ENCODE measurements at places on chromosomes 3 and 15.

- DNase-seq, result peak; percentile 43
Observed at GRCh38 chr3:40872258-40872920, 326.9 kb upstream of the CTNNB1 start.

GRCh38 chr3:167172377-167172776 lies 207.7 kb downstream of the ZBBX start:
- no peak for DNase-seq

- no peak for DNase-seq
Observed at GRCh38 chr3:171173736-171174135, 147.2 kb upstream of the SLC2A2 start.

- no peak for DNase-seq
Observed at GRCh38 chr3:53773611-53774368, 72.4 kb downstream of the CHDH start.

- DNase-seq, result no peak
Observed at GRCh38 chr3:189269365-189269764, 97.6 kb downstream of the TPRG1 start.

GRCh38 chr15:62494197-62494596 lies 329.1 kb upstream of the C2CD4B start:
- DNase-seq, result no peak

DNA sequence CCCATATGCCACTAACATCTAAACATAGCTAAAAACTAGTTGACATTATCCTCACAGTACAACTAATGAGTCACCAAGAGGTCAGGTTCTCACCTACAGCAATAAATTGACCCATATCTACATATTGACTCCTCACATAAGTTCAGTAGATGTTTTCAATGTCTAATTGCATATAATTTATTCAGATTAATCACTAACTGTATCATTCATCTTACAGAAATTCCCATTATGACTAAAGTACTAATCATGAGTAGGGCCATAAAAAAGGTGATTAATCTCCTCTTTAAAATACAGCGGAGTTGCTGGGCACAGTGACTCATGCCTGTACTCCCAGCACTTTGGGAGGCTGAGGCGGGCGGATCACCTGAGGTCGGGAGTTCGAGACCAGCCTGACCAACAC lies 82.4 kb upstream of the ST3GAL6 start:
- no peak for DNase-seq

- no peak for DNase-seq
Observed at GRCh38 chr3:155496206-155496605, 202.7 kb upstream of the STRIT1 start.

DNA sequence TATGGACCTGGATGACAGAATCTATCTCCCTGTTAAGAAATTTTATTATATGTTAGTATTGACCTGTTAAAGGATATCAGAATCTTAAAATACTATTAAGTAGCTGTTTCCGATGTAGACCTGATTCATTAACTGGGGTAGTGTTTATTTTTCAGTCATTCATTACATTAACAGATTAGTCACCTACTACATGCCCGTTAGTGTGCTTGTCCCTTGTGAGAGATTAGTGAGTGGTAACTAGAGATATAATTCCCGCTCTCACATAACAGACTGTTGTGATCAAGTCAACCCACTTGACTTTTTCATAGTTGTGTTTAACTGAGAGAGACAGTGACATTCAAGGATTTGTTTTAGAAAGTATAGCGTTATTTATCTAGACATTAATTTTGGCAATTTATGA lies 166.8 kb downstream of the TCF12 start:
- no peak for DNase-seq

- DNase-seq, result no peak
Observed at GRCh38 chr3:14467814-14468620, 65.6 kb downstream of the SLC6A6 start.

DNA sequence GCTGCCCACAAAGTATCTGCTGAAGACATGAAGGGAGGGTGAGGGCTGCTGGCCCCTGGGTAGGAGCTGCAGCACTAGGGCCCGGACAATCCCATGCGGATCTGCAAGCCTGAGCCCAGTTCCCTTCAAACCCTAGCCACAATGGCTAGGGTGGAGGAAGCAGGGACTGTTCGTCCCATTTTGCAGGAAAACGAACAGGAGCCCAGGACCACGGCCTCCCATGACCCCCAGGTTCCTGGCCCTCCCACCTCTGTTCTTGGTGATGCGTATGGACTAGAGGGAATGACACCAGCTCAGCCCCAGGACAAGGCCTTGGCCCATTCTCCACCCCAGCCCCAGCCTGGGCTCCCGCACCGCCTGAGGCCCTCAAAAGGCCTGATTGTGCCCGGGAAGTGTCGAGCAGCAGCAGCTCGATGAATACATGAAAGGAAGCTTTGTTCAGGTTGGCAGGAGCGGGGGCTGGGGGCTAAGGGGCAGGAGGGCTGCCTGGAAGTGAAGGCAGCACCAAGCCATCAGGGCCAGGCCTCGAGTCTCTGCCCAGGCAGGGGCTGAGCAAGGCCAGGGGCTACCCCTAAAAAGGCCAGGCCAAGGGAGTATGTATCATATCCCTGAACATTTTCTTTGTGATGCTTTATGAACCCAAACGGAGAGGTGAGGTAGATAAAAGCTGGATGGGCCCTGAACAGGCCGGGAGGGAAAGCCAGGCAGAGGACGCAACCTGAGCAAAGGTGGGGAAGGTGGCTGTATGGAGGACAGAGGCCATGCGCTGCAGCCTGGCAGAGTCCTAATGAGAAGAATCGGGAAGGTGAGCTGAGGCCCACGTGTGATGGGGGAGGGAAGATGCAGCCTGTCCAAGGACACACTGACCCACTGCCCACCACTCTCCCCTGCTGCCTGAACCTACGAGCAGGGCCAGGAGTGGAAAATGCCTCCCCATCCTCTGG lies 12.2 kb downstream of the SEMA7A start:
- DNase-seq, result no peak

GRCh38 chr3:179955809-179956208 lies 80.9 kb downstream of the PEX5L start:
- no peak for DNase-seq

- no peak for DNase-seq
Observed at GRCh38 chr15:89165677-89166076, 55.7 kb downstream of the RLBP1 start.

DNA sequence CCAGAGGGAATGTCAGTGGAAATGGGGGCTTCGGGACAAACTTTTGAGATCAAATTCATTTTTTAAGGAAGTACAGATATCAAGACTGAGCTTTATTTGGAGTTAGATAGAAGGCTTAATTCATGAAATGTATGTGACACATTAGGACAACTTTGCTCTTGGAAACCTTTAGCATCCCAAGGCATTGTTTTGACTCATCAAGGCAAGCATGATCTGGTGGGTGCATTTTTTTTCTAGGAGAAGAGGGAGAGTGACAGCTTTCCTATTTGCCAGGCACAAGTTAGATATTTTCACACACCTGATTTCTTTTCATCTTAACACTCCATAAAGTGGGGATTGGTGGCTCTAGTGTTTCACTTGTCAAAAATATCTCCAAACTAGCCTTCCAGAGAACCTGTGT lies 61.5 kb upstream of the RPL35A start:
- no peak for DNase-seq

DNA sequence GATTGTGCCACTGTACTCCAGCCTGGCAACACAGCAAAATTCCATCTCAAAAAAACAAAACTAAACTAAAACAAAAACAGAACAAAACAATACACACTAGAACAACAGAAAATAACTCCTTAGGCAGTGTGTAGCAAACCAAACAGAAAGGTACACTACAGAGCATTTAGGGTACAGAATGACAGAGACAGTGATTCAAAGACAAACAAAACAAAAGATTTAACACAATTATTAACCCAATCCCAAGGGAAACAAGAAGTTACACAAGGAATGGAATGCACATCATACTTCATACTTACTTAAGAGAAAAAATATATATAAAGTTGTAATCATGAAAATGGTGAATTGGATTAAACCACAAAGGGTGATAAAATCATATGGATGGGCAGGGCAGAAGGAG lies 12.9 kb downstream of the SLC25A20 start:
- DNase-seq, result no peak

- DNase-seq, result no peak
Observed at GRCh38 chr15:46768287-46768686, 949.0 kb upstream of the SEMA6D start.

DNA sequence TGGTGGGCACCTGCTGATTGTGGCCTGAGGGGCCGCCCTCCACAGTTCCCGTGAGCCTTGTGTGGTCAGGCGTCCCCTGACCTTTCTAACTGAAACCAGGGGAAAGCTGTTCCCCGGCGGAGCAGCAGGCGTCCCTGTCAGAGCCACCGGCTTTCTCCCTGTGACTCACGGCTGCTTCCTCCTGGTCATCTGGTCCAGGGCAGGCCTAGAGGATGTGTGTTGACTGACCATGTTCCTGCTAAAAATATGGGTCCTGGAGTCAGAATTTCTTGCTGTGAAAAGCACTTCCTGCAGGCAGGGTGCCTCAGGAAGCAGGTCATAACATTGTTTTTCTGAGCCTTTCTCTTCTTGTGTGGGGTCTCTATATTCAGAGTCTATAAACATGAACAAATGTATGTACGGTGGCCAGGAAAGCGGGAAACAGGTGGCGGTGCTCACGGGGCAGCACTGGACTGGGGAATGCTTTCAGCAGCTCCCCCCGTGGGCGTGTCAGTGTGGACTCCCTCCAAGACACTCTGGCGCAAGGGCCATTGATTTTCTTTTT lies 38.4 kb upstream of the CGNL1 start:
- no peak for DNase-seq

- no peak for DNase-seq
Observed at GRCh38 chr3:83890039-83890762, 1068.6 kb upstream of the CADM2 start.

DNA sequence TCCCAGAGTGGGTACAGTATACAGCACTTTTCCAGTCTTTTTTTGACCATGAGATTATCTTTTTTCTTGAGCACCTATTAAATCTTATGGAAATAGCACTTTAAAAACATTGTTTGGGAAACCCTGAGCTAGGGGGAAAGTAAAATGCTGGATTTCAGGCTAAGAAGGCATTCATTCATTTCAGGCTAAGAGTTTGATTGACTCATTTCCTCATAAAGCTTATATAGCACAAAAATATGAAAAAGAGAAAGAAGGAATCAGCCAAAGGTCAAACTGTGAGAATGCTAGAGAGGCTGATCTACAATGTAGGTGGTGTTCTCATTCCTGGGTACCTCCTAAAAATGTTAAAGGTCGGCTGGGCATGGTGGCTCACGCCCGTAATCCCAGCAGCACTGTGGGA lies 10.5 kb downstream of the TTC23 start:
- no peak for DNase-seq

DNA sequence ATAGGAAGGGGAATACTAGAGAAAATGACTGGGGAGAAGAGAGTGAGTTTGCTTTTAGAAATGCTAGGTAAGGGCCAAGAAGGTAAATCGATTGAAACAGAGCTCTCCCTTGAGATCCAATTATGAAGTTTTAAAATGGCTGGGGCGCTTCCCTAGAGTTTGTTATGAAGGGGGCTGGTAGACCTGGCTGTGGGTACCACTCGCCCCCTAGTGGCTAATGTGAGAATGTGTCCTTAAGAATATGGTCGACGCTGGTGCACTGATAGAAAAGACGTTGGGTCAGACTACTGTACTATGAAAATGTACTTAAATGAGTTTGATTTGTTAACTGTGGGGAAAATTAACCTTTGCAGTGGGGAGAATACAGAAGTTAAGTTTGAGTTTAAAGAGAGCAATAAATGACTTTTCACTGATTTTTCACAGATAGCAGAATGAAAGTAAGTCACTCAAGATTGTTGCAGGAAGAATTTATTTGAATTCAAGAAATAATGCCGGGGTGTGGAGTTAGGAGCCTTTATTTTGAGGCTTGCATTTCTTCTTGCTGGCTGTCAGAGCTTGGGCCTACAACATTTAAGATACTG lies 9.2 kb downstream of the TMPRSS7 start:
- DNase-seq, result peak; percentile 97

GRCh38 chr3:46485779-46486175 lies 12.0 kb upstream of the RTP3 start:
- no peak for DNase-seq

GRCh38 chr3:45795882-45796765 lies at the start of gene SLC6A20:
SLC6A20 (minus strand) TSS chr3:45796536; CDS start chr3:45796419, 117 bp downstream.
- no peak for DNase-seq

DNA sequence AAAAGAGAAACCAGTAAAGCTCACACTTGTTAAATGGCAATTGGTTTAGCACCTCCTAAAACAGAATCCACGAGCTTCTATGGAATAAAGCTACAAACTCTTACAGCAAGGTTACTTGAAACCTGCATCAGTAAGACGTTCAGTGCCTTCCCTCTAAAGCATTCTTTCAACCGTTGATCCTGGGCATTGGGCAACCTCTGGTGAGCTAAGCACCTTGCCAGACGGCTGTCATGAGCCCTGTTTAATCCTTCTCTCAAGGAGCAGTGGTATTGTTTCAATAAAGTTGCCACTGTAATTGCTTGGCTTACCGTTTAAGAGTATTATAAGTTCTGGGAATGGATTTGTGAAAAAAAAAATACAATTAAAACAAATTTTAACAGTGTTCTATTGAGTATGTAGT lies 75.0 kb downstream of the COL8A1 start:
- DNase-seq, result no peak

DNA sequence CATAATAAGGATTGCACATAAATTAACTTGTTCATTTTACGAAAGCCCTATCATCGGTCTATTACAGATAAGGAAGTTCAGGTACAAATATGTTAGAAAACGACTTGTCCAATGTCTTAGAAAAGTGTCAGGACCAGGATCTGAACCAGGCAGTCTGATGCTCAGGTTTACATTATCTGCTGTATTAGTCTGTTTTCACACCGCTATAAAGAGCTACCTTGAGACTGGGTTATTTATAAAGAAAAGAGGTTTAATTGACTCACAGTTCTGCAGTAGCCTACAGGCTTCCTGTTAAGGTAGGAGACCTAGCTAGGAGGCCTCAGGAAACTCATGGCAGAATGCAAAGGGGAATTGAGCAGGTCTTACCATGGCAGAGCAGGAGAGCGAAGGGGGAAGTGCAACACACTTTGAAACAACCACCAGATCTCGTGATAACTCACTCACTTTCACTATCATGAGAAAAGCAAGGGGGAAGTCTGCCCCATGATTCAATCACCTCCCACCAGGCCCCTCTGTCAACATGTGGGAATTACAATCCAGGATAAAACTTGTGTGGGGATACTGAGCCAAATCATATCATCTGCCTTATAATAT lies 45.8 kb upstream of the GOLIM4 start:
- no peak for DNase-seq

DNA sequence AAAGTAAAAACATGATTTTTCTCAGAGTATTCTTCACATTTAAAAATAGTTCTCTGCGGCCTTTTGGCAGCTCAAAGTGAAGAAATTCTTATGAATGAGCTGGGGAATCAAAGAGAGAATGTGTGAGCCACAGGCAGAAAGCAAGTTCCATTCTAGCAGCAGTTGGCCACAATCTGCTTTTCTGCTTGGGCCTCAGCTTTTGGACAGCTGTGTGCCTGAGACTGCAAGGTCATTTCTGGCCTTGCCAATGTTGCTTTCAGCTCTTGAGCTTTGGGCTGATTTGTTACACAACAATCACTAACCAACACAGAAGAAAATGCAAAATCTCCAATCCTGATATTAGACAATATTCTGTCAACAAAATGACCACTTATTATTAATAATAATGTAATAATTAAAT lies 14.4 kb upstream of the TM4SF4 start:
- DNase-seq, result no peak

- DNase-seq, result no peak
Observed at GRCh38 chr3:32391643-32392535, at the start of gene CMTM7. CMTM7 (plus strand) TSS chr3:32391853; CDS start chr3:32391907, 54 bp downstream.

- DNase-seq, result no peak
Observed at GRCh38 chr3:195580744-195581443, 2.8 kb downstream of the APOD start.
